Activated CD4-positive, alpha-beta T cell treated with anti-CD3 and anti-CD28 coated beads for 24 hours (primary cell): ENCODE measurements at places on chromosomes 1 and 21.

DNA sequence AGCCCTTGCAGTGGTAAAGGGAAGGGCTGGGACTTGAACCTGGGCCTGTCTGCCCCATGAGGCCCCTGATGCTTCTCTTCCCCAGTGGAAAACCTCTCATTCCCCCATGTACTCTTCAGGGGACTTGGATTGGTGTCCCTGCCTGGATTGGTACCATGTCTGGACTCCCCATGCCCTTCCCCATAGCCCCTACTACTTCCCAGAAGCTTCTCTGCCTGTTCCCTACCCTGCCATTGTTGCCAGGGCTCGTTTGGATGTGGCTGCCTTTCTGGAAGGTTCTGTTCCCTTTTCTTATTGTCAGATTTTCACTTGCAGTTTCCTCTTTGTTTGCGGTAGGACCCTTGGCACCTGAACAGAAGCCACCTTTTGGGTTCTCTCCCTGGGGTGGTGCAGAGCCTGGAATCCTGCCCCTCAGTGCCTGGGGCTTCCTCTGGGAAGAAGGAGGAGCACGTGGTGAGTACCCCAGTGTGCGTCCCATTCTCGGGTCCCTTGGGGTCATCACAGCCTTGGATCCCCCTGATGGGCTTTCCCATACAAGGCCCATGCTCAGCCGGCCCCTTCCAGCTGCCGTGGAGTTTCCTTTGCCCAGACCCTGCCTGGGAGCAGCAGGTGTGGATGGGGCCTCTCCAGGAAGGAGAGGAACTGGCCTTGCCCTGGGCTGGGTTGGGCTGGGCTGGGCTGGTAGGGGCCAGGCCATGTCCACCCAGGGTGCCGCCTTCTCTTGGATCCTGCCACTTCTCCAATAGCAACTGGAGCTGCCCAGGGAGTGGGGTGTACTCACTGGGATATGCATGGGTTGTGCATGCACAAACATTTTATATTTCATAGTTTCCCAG, 281.1 kb downstream of the PTPRU start:
- no peak for DNase-seq

DNA sequence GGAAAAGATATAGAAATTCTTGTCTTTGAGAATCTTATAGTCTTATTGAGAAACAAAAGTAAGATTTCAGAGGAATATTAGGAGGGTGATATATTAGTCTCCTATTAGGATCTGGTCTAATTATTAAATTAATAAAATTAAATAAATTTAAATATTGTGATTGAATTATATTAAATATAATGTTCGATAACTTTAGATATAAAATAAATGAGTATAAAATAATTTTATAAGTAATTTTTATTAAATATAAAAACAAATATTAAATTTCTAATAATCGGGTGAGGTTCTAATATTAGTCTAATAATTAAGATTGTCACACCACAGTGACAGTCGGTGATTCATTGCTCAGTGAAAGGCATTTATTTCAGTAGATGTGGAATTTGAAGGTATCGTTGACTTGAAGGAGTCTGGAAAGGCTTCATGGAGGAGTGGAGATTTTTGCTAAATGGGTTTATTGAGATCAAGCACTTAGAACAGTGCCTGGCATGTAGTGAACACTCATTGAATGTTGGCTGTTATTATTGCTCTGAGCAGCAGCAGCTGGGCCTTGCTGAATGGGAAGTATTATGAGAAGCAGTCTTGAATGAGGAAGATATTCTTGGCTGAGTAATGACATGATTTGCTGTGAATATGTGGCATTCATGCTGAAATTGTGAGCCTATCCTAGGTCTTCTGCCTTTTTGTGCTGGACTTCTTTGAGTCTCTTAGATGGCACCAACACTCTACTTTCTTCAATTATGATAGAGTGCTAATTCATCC, 74.6 kb downstream of the USP25 start:
- DNase-seq: no peak

GRCh38 chr1:67704351-67704750, 19.4 kb downstream of the GADD45A start:
- DNase-seq: no peak

DNA sequence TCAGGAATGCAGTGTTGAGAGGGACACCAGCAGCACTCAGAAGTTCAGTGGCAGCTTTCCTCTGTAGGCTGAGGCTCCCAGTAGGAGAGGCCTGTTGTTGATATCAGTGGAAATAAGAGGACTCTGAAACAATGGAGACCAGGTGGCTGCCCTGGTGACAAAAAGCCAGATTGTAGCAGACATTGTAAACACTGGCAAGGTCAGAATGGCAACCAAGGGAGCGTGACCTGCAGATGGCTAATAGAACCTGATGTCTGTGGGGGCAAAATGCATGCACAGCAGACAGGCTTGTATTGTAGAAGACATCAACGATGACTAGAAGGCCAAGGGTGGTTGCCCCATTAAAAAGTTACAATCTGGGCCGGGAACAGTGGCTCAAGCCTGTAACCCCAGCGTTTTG, 53.1 kb upstream of the GPR37L1 start:
- DNase-seq: no peak

DNA sequence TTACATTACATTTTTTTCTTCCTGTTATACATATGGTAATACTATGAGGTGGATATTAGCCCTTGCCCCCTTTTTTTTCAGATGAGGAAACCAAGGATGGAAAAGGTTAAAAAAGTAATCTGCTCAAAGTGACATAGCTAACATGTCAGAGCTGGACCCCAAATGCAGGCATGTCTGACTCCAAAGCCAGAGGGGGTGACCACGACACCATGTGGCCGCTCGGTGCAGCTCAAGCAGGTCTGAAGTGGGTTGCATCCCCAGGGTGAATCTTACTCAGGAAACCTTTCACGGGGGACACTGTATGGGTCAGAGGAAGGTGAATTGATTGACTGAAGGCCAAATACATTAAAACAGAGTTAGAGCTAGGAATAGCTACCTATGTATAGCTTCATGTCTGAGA, 34.8 kb downstream of the CD34 start:
- no peak for DNase-seq

- DNase-seq: no peak
Observed at GRCh38 chr1:212271823-212272485, 13.3 kb upstream of the PPP2R5A start.

GRCh38 chr1:204465546-204466415, 28.8 kb downstream of the PIK3C2B start:
- DNase-seq: no peak

DNA sequence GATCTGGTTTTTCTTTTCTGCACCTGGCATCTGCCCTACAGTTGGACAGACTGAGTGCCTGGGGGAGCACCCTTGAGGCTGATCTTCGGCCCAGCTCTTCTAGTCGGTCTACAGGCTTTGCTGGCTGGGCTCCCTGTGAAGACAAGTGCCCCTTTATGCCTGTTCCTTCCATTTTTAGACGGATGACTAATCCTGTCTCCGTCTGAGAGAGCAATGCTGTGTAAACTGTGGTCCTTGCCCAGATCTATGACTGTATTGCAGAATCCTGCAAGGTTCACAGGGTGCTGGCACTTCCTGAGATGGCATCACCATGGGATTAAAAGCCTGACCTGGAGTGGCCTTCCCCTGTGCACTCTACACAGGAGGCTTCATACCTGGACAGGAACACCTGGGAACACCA, 47.6 kb upstream of the SAMD13 start:
- no peak for DNase-seq

GRCh38 chr1:31781756-31782371, 17.7 kb upstream of the ADGRB2 start:
- no peak for DNase-seq

- DNase-seq: no peak
Observed at GRCh38 chr1:2968471-2968881, 52.8 kb upstream of the ACTRT2 start.

DNA sequence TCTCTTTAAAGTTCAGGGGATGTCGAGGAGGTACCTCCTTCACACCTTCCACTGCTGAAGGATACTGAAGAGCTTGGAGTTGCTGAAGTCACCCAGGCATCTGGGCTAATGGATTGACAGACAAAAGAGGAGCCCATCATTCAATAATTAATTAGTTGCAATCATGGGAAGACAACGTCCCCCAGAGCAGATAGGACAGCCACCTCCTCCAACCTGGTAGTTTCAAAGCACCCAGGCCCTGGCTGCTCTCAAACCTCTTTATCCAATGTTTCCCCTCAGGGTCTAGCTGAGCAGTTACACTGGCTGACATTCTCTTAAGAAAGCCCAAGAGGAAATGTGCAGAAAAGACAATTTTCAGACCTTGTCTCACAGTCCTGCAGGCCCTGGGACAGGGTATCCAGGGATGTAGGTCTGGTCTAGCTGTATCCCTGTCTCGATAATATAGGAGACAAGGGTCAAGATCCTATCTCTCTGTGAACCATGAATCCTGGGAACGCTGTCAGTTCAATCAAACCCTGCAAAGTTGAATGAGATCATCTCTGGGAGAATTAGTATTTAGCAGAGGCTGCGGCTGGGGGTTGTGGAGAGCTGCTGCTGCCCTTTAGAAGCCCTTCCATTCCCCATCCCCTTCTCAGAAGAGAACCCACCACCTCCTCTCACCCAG, 1.1 kb downstream of the TSPAN2 start:
- no peak for DNase-seq

- no peak for DNase-seq
Observed at GRCh38 chr21:45419162-45419561, 14.2 kb downstream of the COL18A1 start.

GRCh38 chr1:228463559-228464455, 23.4 kb upstream of the RNF187 start:
- no peak for DNase-seq

GRCh38 chr1:161981735-161982506, 41.7 kb downstream of the OLFML2B start:
- DNase-seq: no peak

GRCh38 chr1:101588677-101589076, 351.9 kb downstream of the S1PR1 start:
- no peak for DNase-seq

- no peak for DNase-seq
Observed at GRCh38 chr1:12697397-12697796, 18.5 kb upstream of the AADACL3 start.

DNA sequence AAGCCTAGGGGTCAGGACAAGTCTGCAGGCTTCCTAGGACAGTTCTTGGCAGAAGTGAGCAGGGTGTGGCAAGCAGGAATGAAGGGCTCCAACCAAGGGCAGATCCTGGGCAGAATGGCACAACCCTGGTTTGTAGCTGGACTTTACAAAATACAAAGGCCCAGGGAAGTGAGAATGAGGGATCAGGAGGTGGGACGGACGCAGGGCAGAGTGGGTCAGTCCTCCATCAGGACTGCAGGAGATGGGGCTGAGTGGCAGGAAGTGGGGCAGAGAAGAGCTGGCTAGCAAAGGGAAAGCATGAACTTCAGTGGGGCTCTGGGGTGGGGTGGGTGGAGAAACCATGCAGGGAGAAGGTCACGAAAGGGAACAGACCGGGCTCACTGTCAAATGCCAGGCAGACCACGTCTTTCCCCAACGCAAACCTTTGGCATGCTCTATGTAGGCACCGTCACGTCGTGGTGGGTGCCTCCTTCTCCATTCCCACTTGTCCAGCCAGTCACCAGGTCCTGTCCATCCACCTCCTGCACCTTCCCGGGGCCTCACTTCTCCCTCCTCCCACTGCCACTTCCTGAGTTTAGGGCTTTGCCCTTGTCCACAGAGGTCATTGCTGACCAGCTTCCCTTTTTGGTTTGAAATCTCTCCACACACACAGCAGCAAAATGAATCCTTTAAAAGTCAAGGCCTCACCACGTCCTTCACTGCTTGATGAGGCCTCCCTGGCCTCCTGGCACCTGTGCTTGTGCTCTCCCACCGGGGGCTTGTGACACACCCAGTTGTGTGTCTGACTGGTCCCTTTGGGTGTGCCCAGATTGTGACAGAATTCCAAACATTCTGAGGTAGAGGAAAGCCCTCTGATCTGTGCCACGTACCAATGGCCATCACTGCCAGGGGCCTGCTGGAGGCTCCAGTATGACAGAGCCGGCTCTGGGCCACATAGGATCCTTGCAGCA, 8.7 kb upstream of the CLDN19 start:
- no peak for DNase-seq

DNA sequence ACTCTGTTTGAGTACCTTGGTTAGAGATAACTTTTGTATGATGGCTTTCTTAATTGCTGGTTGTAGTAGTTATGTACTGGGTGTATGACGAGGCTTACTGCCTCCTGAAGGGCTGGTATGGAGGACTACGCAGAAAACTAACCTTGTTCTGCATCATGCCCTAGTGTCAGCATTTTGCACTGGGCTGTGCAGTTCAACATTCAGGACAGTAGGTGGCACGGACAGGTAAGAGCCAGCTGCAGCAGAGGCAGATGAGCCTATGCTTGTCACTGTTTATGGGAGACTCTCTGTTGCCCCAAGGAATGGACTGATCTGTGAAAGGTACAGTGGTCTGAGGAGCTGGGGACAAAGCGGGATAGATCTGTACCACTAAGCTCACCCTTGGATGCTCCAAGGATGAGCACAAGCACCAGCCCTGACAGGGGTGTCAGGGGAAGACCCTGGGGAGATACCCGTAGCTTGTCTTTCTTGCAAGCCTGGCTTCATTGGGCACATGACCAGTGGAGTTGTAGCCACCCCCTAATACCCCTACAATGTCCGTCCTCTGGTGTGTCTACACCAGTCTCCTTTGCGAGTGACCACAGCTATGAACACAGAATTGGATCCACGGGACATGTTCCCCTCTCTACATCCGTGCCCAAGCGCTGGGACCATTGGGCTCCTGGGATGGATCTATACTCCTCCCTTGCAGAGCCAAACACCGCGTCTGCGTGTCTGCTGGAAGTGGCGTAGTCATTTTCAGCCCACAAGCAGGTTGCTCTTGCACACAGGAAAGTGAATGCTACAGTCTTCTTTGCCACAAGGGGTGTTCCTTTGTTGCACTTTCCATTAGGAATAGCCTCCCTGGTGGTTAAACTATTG, 51.1 kb upstream of the CFHR3 start:
- DNase-seq: no peak

- DNase-seq: no peak
Observed at GRCh38 chr1:203101813-203102634, 16.2 kb upstream of the MYOG start.

- DNase-seq: no peak
Observed at GRCh38 chr1:200670242-200671118, 773 bp upstream of the DDX59 start.

DNA sequence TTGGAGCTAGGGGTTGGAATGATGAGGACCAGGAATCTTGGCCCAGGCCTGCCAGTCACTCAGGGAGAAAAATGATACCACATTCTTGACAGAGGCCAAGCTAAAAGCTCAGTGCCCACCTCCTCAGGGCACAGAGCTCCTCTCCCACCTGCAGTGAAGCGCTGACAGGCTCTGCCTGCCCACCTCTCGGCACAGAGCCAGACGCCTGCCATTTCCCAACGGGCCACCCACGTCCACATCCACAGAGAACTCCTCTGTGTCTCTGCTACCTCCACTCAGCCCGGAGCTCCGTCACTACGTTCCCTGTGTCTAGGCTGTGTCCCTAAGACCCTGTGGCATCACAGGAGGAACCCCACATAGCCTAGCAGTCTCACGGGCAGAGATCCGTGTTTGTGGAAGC, 60.8 kb downstream of the MRPL37 start:
- DNase-seq: no peak
